ENCODE measurements at places on chromosomes 6 and 20.

- DNase-seq, result no peak
Observed at GRCh38 chr6:24603241-24603640, 42.8 kb downstream of the KIAA0319 start.

DNA sequence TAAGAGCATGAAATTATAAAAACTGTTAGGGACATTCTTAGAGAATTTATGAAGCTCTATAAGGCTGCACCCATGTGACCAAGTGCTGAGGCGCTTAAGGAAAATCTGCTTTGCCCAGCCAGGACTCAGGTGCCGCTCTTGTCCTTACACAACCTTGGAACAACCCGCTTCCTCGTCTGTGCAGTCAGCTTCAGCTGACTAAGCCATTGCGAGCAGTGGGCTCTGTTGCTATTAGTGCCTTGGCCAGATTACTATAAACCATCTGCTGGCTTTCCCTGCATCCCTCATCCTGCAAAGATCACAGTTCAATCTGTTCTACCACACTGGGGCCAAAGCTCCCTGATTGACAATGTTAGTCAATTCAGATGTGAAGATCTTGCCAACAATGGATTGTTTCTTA is 89.1 kb upstream of the E2F3 start:
- DNase-seq, result no peak

GRCh38 chr6:74197310-74197709 is 501.3 kb downstream of the CD109 start:
- no peak for DNase-seq

DNA sequence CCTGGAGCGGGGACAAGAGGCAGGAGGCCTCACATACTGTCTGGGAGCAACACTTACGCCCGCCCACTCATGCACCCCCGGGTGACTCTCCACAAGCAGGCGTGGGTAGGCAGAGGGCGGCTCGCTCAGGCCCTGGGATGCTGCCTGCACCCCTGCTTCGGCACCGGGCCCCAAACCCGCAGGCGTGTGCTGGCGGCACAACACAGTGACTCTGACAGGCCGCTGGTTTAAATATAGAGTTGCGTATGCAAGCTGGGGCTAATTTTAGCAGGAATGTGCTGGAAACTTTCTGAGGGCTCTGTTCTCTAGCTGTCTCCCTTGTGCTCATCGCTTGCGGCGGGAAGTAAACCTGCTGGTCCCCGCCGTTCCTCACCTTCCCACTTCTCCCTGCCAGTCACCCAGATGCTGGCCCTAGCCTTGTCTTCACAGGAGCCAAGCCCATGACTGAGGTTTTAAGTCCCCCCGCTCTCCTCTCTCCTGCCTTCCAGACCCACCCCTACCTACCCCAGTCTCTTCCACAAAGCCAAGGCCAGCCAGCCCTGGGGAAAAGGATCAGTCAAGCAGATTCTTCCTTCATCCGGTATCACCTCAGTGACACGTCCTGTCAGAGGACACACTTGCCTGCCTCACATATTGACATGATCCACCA is 94.5 kb upstream of the FOXP4 start:
- DNase-seq, result no peak

GRCh38 chr6:150227281-150227680 is 84.4 kb downstream of the PPP1R14C start:
- DNase-seq, result no peak

DNA sequence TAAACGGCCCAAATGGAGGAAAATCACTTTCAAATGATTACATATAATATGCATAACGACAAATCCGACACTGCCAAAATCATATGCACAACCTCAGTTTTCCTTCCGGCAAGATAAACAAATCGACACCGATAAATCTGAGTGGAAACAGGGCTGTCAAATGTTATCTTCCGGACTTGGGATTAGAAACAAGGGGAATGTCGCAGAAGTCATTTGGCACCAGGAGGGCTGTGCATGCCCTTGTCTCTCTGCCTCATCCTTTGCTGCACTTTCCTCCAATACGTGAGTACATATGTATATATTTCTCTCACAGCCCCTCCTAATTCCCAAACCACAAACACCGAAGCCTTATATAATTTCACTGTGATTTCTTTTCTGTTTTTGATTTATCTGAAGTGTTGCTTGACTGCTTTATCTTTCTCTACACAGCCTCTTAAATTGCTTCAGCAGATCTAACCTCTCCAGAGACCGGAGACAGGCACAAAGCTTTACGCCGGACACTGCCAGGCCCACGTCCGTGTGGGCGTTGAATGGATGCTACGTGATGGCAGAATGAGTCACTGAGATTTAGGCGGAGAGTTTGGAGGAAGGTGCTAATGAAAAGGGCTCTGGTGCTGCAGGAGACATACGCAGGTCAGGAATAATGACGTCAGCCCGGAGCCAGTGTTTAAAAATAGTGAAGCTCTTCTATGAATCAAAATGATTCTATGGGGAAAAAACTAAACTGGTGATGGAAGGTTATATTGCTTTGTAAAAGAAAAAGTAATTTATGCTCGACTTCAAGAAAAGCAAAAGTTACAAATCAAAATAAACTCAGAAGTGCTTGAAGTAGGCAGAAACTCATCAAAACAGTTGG is 21.0 kb upstream of the PRELID3B start:
- DNase-seq, result no peak

GRCh38 chr20:13877793-13878192 is 93.0 kb downstream of the NDUFAF5 start:
- no peak for DNase-seq

- DNase-seq, result no peak
Observed at GRCh38 chr20:19725373-19725772, 32.7 kb upstream of the RIN2 start.

DNA sequence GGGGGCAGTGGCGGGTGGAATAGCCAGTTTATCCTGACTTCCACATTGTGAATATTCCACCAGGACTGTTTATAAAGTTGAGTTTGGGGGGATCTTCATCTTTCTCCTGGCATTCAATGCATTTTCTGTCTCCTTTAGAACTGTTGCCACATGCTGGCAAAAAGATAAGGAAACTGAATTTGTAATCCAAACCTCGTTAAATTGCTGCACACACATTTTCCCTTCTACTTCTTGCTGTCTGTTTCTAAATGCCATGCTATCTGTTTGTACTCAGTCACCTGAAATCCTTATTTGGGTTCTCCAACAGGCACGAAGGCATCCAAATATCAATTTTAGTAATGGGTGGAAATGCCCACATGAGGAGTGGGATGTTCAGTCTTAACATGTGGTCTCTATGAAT is 180.2 kb upstream of the CCN2 start:
- no peak for DNase-seq

- no peak for DNase-seq
Observed at GRCh38 chr20:45279992-45280391, 25.6 kb upstream of the SLPI start.

GRCh38 chr20:63693083-63693732 is 3.2 kb upstream of the TNFRSF6B start:
- no peak for DNase-seq

DNA sequence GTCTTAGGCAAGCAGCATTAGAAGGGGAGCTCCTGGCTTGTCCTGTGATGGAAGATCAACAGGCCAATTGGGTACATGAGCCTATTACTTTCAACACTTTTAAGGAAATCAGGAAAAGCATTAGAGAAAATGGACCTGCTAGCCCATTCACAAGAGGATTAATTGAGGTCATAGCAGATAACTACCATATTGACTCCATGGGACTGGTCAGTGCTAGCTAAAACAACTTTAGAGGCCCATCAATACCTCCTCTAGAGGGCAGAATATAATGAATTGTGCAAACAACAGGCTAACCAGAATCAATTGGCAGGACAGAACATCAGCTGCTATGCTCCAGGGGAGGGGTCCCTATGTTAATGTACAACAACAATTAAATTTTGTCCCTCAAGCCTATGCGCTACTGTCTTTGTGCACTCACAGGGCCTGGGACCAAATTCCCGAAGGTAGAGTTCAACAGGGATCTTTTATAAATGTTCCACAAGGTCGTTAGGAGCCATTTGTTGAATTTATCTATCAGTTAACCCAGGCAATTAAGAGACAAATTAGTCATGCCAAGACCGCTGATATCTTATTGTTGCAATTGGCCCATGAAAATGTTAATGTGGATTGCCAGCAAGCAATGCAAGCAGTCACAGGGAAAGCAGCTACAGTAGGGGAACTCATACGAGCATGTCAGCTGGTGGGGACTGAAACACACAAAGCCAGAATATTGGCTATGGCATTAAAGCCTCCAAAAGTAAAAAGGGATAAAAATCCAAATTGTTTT is 106.6 kb upstream of the BTN3A2 start:
- DNase-seq, result no peak

DNA sequence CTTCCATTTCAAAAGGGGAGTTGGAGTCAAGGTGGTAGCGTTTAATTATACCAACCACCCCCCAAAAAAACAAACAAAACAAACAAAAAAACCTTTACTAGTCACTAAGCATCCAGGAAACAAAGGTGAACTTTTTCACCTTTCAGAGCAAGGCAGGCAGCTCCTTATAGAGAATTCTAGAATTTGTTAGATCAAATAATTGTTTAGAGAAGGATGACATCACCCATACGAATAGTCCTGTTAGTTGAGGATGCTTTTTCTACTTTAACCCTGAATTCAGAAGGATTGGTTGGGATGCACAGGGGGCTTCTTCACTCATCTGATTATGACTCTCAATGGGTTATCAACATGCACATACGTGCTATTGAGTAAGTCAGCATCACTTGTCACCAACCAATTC is 44.3 kb downstream of the GNAS start:
- no peak for DNase-seq

- no peak for DNase-seq
Observed at GRCh38 chr6:119036081-119036480, 42.4 kb downstream of the FAM184A start.

GRCh38 chr20:62569615-62570014 is 72.7 kb upstream of the SLCO4A1 start:
- DNase-seq, result no peak

DNA sequence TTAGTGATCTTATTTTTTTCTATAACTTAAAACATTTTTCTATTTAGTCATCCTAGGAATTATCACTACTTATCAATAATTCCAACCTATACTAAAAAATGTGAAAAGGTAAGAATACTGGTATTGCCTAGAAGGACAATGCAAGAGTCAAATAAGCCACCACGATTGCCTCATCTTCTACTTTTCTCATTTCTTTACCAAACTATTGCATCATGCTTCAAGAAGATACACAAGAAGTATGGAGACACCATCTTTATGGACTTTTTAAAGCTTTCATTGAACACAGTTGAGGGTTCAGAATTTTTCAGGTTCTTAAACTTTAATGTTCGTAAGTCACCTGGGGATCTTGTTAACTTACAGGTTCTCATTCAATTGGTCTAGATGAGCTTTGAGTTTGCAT is 25.9 kb downstream of the ELOVL2 start:
- DNase-seq, result no peak

GRCh38 chr6:1382883-1383728 is 6.3 kb upstream of the FOXF2 start:
- DNase-seq, result no peak

GRCh38 chr6:131807321-131807643 is 538 bp upstream of the ENPP1 start:
- DNase-seq, result no peak

- no peak for DNase-seq
Observed at GRCh38 chr20:10476319-10476724, 41.2 kb downstream of the SLX4IP start.

DNA sequence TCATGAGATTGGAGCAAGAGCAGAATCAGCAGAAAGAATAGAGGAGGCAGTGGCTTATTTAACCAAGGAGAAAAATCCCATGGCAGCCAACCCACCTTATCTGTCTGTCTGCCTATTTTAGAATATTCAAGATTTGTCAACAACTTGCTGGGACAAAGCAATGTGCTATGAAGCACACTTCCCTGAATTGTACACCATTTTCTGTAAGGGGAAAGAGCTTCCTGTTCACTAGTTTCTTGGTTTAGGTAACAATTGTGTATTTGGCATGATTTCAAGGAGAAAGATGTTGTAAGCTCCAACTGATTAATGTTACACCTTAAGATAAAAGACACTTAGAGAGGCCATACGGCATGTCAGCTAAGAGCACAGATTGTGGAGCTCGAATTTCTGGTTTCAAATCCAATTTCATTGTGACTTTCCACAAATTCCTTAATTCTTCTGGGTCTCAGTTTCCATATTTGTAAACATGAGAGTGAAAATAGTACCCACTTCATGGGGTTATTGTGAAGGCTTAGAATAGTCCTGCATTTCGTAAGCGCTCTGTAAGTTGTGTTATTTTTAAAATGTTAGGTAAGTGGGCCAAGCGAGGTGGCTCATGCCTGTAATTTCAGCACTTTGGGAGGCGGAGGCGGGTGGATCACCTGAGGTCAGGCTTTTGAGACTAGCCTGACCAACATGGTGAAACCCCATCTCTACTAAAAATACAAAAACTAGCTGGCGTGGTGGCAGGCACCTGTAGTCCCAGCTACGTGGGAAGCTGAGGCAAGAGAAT is 4.8 kb upstream of the MUC22 start:
- DNase-seq, result no peak

DNA sequence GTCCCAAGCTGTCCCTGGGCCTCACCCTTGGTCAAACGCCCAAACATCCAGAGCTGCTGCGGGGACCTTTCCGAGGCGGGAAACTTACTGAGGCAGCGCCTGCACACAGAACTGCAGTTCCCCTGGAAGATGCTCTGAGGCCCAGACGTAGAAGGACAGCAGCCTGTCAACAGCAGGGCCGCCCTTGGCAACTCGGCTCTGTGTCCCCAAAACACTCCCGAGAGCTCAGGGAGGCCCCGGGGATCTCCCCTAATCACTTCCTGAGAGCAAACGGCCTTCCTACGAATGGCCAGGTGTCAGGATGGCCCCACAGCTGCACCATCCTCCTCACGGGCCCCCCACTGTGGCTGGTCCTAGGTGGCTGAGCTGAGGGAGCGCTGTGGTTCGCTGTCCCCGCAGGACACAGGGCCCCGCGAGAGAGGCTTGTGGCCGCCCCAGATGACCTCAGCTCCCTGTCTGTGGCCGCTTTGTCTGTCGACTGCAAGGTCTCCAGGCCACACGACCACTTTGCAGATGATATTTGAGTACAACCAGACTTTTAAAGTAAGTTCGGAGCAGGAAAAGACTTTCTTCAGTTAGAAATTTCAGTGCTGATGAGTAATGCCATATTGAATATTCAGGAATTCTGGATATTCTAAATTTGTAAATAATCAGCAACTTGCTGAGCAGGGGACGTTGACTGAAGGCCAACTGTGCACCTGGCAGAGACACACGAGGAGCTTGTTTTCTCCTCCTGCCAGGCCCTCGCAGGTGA is 46.0 kb downstream of the DLL1 start:
- DNase-seq, result no peak

DNA sequence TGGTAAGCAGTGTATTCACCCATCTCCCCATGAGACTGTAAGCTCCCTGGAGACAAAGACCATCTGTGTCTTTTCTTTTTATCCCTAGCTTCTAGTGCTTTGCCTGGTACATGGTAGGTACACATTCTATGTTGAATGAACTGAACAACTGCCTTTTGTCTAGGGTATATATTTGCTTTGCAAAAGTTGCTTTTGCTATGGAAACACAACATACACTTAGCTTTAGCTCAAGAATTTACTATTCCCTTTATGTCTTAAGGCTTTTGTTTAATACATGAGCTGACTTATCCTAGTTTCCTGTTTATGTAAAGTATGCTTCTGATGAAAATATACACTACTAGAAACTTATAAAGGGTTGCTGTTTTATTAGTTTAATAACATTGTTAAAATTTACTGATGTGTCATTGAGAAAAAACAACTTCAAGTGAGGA is 198.2 kb downstream of the PRL start:
- no peak for DNase-seq

Data from activated CD8-positive, alpha-beta memory T cell treated with anti-CD3 and anti-CD28 coated beads for 1 hour (primary cell).